ENCODE measurements at places on chromosomes 16 and 17.

- no peak overlapping the region for H3K27ac ChIP-seq
- H3K36me3 ChIP-seq, result no peaks in the 10 kb centered on the region
These were observed 69.6 kb upstream of the GSE1 start for GRCh38 chr16:85543536-85543935.

DNA sequence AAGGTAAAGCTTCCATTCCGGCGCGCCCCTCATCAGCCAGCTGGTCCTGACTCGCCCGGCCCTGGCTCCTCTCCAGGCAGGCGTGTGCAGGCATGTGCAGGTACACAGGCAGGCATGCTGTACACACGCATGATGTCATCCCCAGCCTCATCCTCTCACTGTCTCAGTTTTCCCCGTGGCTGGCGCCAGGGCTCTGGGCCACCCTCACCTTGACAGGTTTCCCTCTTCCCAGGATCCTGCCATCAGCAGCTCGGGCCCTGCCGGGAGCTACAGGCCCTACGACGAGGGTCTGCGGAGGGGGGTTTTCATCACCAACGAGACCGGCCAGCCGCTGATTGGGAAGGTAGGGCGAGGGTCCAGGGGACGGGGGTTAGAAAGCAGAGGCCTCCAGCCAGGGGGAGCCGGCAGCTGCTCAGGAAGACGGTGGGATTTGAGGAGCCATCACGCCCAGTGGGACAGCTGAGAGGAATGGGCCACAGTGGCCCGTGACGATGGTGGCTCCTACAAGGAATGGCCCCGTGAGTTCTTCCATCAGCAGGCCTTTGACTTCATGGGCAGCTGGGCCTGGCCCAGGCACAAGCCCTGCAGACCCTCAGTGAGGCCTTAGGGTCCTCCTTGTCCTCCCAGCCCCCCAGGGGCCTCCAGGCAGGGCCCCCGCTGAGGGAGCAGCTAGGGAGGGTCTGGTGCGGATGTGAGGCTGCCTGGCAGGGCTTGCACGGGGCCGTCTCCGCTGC is 8.5 kb downstream of the GAA start:
- no peak overlapping the region for H3K4me3 ChIP-seq
- H3K27me3 ChIP-seq, result no peaks in the 10 kb centered on the region
- H3K27ac ChIP-seq, result no peak overlapping the region
- no peaks in the 10 kb centered on the region for H3K4me1 ChIP-seq

- peaks cover 2% of the 10 kb centered on the region for H3K4me1 ChIP-seq
- no peak overlapping the region for H3K4me3 ChIP-seq
- no peaks in the 10 kb centered on the region for H3K27me3 ChIP-seq
These were observed 6.5 kb upstream of the XYLT2 start for GRCh38 chr17:50339381-50339780.

DNA sequence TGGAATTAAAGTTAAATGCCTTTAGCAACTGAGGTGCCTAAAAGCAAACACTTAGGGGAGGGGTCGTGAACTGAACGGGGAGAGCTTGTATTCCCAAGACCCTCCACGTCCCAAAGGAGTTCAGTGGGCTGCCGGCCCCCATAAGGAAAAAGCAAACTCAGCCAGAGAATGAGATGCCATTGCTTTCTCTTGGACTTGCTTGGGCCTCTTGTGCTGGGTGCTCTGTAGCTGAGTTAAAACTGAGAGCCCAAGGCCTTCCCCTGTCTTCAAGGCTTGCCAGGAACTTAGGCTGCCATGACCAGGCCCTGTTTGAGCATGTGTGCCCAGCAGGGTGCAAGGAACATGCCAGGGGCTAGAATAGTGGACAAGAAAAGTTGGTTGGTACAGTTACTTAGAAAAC is 199.8 kb downstream of the IRX3 start:
- no peaks in the 10 kb centered on the region for H3K4me1 ChIP-seq
- no peaks in the 10 kb centered on the region for H3K27me3 ChIP-seq
- H3K36me3 ChIP-seq, result no peaks in the 10 kb centered on the region

DNA sequence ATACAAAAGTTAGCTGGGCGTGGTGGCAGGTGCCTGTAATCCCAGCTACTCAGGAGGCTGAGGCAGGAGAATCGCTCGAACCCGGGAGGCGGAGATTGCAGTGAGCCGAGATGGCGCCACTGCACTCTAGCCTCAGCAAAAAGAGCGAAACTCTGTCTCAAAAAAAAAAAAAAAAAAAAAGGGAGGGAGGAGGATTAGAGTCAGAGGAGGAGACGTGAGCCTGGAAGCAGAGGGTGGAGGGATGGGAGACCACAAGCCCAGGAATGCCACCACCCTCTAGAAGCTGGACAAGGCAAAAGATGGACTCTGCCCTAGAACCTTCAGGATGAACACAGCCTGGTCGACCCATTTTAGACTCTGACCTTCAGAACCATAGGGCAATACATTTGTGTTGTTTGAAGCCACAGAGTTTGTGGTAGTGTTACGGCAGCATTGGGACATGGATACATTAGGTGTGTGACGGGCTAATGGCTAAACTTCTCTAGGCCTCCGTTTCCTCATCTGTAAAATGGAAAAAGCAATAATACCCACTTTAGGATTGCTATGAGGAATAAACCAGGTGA is 2.1 kb upstream of the SMIM22 start:
- no peak overlapping the region for H3K27ac ChIP-seq
- H3K4me3 ChIP-seq, result no peak overlapping the region
- no peaks in the 10 kb centered on the region for H3K27me3 ChIP-seq
- H3K4me1 ChIP-seq, result no peaks in the 10 kb centered on the region

GRCh38 chr17:2081564-2081963 is 26.7 kb downstream of the HIC1 start:
- peaks cover 6% of the 10 kb centered on the region for H3K4me1 ChIP-seq
- H3K27me3 ChIP-seq, result no peaks in the 10 kb centered on the region
- no peak overlapping the region for H3K27ac ChIP-seq
- no peak for DNase-seq
- H3K4me3 ChIP-seq, result no peak overlapping the region
- peaks cover 33% of the 10 kb centered on the region for H3K36me3 ChIP-seq

DNA sequence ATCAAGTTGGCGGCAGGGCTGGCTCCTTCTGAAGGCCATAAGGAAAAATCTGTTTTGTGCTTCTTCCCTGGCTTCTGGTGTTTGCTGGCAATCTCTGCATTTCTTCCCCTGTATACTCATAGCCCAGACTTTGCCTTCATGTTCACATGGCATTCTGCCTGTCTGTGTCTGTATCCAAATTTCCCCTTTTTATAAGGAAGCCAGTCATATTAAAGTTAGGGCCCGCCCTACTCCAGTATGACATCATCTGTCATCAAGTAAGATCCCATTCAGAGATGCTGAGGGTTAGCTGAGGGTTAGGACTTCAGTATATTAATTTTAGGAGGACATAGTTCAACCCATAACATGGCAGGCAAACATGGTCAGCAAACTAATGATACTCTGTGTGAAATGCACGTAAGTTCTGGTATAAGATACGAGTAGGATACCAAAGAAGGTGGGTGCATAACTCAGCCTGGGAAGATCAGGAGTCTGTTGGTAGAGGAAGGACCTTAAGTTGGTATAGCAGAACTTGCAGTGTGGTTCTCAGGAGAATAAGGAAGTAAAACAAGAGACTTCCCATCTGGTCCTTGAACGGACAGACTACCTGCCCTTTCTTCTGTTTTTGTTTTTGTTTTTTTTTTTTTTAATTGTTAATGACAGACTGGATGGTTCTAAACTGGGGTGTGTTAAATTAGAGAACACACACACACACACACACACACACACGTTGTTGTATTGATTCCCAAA is 13.9 kb downstream of the MAP2K6 start:
- no peaks in the 10 kb centered on the region for H3K36me3 ChIP-seq
- H3K4me3 ChIP-seq, result no peak overlapping the region
- no peak overlapping the region for H3K27ac ChIP-seq
- no peak for DNase-seq

DNA sequence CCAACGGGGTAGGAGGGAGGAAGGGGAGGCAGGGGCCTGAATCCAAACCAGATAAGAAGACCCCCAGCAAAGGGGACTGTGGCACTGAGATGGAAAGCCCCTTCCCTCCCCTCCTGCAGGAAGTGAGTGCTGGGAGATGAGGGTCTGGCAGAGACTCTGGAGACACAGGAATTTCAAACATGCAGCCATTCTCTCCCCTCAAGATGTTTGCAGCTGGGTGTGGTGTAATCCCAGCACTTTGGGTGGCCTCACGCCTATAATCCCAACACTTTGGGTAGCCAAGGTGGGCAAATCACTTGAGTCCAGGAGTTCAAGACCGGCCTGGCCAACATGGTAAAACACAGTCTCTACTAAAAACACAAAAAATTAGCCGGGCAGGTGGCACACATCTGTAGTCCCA is 33.9 kb upstream of the FAAP100 start:
- H3K36me3 ChIP-seq, result peaks cover 24% of the 10 kb centered on the region
- DNase-seq, result no peak
- no peaks in the 10 kb centered on the region for H3K27me3 ChIP-seq
- no peak overlapping the region for H3K4me3 ChIP-seq
- H3K27ac ChIP-seq, result no peak overlapping the region

- peaks cover 29% of the 10 kb centered on the region for H3K4me1 ChIP-seq
- no peak overlapping the region for H3K4me3 ChIP-seq
- DNase-seq, result no peak
- H3K27ac ChIP-seq, result no peak overlapping the region
- H3K27me3 ChIP-seq, result no peaks in the 10 kb centered on the region
These were observed 21.4 kb upstream of the SPNS2 start for GRCh38 chr17:4477255-4477791.

DNA sequence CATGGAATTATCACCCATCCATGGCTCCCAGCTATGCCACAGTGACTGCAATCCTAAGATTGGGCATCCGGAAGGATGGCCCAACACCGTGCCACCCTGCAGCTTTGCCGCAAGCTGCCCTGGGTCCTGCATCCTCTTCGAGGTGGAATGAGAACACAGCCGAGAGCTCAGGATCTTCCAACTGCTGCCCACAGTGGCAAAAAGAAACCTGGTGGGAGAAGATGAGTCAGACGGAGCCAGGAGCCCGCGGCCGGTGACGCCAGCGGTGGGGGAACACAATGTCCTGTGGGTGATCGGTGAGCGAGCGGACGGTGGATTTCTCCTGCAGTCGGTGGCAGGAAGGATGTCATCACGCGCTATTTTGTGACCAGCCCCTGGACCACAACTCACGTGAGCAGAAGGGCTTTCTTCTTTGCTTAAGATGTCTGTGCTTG is 20.1 kb downstream of the CD7 start:
- H3K27me3 ChIP-seq, result no peaks in the 10 kb centered on the region
- peak overlapping the region; percentile 67 for H3K4me3 ChIP-seq
- H3K4me1 ChIP-seq, result peaks cover 65% of the 10 kb centered on the region

- no peaks in the 10 kb centered on the region for H3K4me1 ChIP-seq
- H3K36me3 ChIP-seq, result peaks cover 75% of the 10 kb centered on the region
- H3K4me3 ChIP-seq, result no peak overlapping the region
- H3K27me3 ChIP-seq, result no peaks in the 10 kb centered on the region
- H3K27ac ChIP-seq, result no peak overlapping the region
These were observed 48.5 kb downstream of the SETD6 start for GRCh38 chr16:58563775-58564174.

- H3K27me3 ChIP-seq, result no peaks in the 10 kb centered on the region
- H3K27ac ChIP-seq, result no peak overlapping the region
- no peaks in the 10 kb centered on the region for H3K4me1 ChIP-seq
- no peak overlapping the region for H3K4me3 ChIP-seq
- no peak for DNase-seq
- H3K36me3 ChIP-seq, result no peaks in the 10 kb centered on the region
These were observed 529.1 kb downstream of the WWOX start for GRCh38 chr16:78628461-78629045.

DNA sequence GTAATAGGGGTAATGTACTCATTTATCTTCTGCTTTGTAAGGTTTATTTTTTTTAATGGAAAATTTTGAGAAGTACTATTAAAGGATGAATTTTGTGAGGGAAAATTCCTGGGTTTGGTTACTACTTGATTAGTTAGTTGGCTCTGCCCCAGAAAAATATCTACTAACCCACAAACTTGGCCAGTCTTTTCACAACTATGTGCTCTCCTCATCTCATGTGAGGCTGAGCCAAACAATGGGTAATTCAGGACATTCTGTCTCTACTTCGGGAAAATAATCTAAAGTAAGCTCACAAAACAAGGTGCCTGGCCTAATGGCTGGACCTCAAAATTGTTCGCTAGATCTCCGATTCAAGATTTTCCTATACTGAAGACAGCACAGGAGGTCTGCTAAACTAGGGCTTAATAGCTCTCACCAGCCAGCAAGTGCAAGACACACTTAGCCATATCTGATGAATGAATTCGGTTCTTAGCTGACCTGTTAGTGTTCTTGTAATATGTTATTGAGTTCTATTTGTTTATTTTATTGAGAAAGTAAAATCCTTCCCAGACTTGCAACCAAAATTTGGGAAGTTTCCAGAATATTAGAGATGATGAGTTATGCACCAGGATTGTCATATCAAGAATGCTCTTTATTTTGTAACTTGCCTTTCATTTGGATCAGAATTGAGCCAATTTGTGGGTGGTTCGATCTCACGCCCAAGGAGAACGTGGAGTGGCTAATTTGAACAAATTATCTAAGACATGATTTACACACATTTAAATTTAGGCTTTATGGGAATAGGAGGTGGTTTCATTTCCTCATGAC is 5.7 kb downstream of the KCNJ16 start:
- no peaks in the 10 kb centered on the region for H3K36me3 ChIP-seq
- H3K27ac ChIP-seq, result no peak overlapping the region
- no peak overlapping the region for H3K4me3 ChIP-seq
- no peaks in the 10 kb centered on the region for H3K4me1 ChIP-seq
- no peak for DNase-seq

DNA sequence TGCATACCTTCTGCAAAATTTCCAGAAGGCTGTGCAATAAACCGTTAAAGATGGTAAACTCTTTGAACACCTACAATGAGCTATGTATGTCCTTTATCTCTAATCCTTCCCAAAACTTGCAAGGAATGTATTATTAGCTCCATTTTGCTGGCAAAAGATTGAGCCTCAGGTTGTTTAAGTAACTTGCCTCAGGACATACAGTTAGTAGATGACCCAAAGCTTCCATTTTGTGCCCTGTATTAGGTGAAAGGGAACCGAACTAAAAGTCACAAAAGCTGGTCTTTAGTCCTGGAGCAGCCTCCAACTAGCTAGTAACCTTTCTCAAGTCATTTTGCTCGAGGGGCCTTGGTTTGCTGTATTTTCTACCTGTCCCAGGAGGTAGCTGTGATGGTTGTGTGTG is 4.3 kb downstream of the ADGRG3 start:
- H3K4me3 ChIP-seq, result no peak overlapping the region
- no peak for DNase-seq
- no peak overlapping the region for H3K27ac ChIP-seq
- peaks cover 40% of the 10 kb centered on the region for H3K4me1 ChIP-seq
- no peaks in the 10 kb centered on the region for H3K36me3 ChIP-seq

DNA sequence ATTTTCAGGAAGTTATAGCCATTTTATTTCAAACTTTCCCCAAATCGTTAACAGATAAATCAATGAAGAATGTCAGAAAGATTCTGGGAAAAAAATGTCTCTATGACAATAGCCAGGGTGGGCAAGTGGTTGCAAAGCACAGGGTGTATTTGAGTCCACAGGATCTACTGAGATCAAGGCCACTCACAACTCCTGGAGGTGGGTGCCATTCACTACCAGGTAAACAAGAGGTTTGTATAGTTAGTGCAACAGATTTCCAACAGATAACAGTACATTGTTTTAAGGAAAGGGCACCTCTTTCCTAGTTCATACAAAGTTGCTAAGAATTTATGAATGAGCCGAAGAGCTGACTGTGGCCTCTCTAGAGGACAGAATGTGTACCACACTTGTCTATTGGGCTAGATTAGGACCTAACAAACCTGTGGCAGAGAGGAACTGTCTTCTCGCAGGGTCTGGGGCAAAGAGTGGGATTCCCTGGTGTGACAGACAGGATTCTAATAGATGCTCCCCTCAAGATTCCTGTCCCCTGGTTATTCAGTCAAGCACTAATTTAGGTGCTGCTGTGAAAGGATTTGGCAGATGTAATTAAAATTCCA is 52.0 kb upstream of the ZNF629 start:
- no peaks in the 10 kb centered on the region for H3K36me3 ChIP-seq
- H3K27ac ChIP-seq, result no peak overlapping the region
- H3K4me1 ChIP-seq, result no peaks in the 10 kb centered on the region
- H3K4me3 ChIP-seq, result no peak overlapping the region
- no peaks in the 10 kb centered on the region for H3K27me3 ChIP-seq
- peak; percentile 7 for DNase-seq

All from common myeloid progenitor, CD34-positive (primary cell).